Brain microvascular endothelial cell (primary cell): ENCODE measurements at places on chromosomes 3 and 15.

- no peak for DNase-seq
These were observed 27.8 kb downstream of the MFN1 start for GRCh38 chr3:179375091-179375999.

- DNase-seq = no peak
These were observed 61.3 kb downstream of the CTDSPL start for GRCh38 chr3:37922721-37923568.

GRCh38 chr3:71395927-71396695, 187.4 kb downstream of the FOXP1 start:
- peak; percentile 65 for DNase-seq

DNA sequence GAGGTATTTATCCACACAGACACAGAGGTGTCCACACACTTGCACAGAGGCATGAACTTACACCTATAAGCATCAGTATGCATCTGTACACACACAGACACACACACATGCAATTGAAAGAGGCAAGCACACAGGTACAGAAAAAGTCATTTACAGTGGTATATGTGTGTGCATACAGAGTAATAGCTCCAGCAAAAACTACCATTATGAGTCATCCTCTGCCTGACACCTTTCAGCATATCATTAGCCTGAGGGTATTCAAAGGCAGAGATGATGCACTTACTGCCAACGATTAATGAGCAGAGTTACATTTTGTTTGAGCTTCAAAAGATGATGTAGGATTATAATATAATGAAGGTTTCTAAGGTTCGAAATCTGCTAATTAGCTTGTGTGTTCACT, 100.3 kb upstream of the TPRG1 start:
- no peak for DNase-seq

GRCh38 chr3:84881288-84881687, 77.5 kb upstream of the CADM2 start:
- DNase-seq = no peak

DNA sequence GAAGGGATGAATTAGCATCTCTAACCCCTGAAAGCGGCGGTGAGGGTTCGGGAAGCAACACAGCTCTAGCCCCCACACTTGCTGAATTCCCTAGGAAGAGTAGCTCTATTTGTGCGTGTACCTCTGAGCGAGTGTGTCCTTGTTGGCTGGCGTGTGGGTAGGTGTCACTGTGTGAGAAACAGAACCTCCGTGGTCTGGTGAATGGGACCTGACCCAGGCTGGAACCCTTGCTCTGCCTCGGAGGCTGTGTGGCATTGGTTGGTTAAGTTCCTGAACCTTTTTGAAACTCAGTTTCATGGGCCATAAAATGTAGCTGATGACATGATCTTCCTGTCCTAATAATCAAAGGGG, 414 bp upstream of the TMEM115 start:
- no peak for DNase-seq

DNA sequence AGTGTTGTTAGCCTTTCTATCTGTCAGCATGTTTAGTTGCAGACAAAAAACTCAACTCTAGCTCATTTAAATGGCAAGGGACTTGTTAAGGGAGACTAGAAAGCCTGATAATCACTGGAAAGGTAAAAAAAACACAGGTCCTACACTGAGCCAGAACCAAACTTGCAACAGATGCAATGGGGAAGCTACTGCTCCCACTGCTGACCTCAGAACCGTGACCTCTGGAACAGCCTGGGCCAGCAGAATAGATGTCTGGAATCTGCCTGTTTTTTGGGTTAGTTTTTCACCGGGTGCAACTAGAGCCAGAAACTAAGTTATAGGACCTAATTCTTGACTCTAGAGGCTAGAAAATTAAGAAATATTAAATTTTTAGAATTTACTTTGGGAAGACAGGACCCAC, 32.5 kb upstream of the ARL14 start:
- no peak for DNase-seq

DNA sequence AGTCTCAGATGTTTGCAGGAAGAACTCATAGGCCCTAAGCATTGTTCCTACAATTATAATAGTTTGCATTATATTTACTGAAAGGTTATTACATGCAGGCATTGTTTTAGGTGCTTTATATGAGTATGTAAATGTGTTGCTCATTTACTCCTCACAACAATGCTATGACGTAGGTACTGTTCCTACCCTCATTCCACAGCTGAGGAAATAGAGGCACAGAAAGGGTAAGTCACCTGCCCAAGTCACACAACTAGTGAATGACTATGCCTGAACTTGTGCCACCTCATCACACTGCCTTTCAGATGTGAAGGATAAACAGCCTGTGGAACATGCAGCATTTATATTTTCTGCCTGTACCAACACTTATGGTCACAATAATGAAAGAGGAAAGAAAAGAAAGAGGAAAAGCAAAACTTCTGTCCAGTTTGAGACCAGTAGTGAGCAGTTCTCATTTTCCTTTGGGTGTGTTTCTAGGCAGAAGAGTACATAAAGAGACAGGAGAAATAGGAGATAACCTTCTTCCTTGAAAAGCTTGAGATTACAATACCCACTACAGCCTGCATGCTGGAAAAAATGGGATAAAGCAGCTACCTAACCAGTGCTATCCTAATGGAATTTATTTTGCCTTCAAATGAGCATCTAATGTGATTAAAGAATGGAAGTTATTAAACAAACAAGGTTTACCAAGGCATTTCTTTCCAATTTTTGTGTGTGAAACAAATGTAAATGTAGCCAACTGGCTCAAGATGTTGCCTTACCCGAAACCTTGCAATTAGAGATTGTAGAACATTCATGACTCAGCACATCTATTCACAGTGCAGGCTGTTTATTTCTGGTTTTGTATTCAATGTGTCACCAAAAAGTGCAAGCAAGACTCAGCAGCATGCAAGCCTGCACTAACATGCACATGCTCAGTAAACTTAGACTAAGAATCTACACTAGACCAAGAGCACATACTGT, 20.5 kb upstream of the ENTPD3 start:
- no peak for DNase-seq

DNA sequence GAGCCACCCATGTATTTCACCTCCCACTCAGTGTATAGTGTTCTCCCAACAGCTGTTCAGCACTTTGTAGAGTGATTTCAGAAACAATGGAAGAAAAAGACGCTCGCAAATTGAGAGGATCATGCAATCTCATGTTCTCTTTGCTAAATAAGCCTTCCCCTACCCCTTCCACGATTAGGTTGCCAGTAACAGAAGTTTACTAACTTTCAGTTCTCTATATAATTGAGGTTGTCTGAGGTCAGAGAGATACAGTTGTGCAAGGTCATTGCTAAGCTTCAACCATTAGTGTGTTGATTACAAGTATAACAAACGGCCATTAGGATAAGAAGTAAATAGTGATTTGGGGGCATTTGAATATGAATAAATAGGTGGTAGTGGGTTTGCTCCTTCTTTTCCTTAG, 99.6 kb downstream of the TUSC7 start:
- DNase-seq = no peak

DNA sequence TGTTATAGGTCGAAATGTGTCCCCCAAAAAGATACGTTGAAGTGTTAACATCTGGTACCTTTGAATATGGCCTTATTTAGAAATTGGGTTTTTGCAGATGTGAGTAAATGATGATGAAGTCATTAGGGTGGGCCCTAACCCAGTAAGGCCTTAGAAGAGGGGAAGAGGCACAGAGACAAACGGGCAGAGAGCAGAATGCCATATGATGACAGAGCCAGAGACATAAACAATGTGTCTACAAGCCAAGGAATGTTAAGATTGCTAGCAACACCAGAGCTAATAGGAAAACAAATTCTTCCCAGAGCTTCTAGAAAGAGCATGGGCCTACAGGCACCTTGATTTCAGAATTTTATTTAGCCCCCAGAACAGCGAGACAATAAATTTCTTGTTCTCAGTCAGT, 693.1 kb upstream of the NECTIN3 start:
- no peak for DNase-seq

- DNase-seq = no peak
These were observed 140.1 kb upstream of the TMEM108 start for GRCh38 chr3:132898141-132898540.

- no peak for DNase-seq
These were observed at the start of gene TNK2 for GRCh38 chr3:195907934-195908693. Gene TNK2, minus strand, starts transcription at chr3:195908551. Its CDS starts 19,963 bp downstream, at chr3:195888588.

- no peak for DNase-seq
These were observed 15.9 kb downstream of the CEP70 start for GRCh38 chr3:138578141-138578540.

DNA sequence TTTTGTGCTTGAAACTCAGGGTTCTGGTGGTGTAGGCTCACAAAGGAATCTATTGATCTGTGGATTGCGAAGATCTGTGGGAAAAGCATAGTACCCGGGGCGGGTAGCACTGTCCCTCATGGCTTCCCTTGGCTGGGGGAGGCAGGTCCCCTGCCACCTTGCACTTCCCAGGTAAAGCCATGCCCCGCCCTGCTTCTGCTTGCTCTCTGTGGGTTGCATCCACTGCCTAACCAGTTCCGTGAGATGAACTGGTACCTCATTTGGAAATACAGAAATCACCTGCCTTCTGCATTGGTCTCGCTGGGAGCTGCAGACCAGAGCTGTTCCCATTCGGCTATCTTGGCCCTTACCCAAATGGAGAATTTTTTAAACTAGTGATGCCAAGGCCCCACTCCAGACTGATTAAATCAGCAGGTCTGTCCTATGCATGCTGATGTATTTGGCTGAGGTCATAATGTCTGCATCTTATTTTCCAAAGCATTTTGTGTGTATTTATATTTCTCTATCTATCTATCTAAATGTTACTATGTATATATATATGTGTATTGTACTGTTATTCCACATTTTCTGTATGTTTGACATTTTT, 65.5 kb upstream of the SLC7A14 start:
- DNase-seq = no peak

GRCh38 chr15:77482570-77482969, 61.9 kb downstream of the HMG20A start:
- DNase-seq = peak; percentile 65

GRCh38 chr3:107377151-107377550, at the start of gene CCDC54:
Gene CCDC54, plus strand, starts transcription at chr3:107377439. Its CDS starts 149 bp downstream, at chr3:107377588.
- no peak for DNase-seq

- no peak for DNase-seq
These were observed 198.5 kb downstream of the THSD4 start for GRCh38 chr15:71313806-71314205.

DNA sequence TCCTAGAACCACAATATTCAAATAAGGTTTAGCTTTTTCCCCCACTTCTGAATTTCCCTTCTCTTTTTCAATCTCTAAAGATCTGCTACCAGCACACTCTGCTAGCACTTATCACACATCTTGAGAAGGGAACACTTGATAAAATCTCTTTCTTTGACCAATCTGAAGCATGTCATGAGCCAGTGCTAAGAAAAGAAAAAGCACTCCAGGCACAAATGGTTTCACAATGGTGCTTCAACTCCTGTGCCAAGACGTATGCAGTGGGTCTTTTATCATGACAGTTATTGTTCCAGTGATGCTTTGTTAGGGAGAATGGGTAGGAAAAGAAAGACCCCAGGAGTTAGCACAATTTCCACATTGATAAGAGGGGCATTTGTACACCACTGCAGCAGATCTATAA, 248.4 kb downstream of the ZNF385D start:
- DNase-seq = no peak

DNA sequence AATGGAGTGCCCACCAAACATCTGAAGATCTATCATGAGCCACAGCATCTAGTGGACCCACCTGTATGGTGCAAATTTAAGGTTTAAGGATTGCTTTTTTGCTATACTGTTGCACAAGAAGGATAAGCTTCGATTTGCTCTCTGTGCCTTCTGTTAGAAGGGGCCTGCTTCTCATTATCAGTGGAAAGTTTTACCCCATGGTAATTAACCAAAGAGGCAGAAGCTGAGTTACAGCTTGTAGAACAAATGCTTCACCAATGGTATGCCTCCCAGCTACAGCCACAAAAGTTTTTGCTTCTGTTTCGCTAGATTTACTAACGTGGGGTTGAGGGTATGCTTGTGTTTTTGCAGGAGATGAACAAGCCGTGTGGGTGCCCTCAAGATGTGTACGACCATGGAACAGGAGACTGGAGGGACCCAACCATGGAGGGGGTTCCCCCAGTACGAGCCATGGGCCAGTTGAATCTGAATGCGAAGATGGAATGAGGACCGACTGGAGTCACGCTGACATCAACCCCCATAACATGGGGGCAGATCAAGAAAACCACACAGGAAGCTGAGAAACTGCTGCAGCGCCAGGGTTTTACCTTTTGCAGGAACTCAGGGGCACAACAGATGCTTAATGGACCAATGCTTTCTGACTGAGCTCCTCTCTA, 43.5 kb downstream of the ACAD9 start:
- DNase-seq = no peak

DNA sequence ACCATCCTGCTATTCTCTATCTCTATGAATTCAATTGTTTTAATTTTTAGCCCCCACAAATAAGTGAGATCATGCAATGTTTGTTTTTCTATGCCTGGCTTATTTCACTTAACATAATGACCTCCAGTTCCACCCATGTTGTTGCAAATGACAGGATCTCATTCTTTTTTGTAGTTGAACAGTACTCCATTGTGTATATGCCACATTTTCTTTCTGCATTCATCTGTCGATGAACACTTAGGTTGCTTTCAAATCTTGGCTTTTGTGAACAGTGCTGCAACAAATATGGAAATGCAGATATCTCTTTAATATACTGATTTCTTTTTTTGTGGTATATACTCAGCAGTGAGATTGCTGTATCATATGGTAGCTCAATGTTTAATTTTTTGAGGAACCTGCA, 58.7 kb downstream of the RETNLB start:
- DNase-seq = no peak

GRCh38 chr3:5022187-5022965, 43.1 kb downstream of the BHLHE40 start:
- no peak for DNase-seq

DNA sequence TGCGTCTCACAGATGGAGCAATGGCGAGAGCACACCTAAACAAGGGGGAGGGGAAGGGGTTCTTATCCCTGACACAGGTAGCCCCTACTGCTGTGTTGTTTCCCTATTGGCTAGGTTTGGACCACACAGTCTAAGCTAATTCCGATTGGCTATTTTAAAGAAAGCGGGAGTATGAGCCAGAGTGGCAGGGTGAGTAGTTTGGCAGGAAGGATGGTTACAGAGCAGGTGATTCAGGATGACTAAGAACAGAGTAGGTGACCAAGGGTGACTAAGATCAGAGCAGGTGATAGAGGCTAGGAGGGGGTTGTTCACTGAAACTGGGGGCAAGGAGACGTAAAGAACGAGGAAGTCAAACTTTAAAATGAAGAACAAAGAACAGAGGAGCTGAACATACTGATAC, 511.8 kb downstream of the EDEM1 start:
- DNase-seq = no peak

DNA sequence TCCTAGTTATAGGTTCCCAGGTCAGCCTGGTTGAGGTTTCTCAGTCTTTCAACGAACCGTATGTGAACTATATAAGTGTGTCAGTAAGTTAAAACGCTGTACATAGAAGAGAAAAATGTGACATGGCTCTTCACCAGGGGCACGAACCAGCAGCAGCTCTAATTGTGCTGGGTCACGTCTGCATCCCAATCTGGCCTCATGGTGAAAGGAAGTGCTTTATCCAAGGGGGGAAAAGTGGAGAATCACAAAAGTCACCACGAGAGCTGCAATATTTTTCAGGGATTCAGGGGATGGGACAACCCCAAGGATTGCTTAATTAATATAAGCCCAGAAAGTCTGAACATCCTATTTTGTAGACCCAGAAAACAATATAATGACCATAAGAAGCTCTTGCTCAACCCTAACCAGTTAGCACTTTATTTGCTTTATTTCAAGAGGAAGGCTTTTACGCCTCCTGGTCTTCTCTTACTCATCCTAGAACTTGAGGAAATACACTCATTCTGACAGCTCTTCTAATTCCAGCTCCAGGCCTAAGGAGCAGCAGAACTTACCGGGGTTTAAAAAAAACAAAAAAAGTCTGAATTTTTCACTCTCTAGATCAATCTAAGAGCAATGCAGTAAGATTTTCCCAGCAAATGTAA, 16.5 kb downstream of the ANXA2 start:
- peak; percentile 17 for DNase-seq
